ENCODE measurements at places on chromosomes 4 and X.
A peak's percentile ranks its signal among the peaks of the same experiment; 100 is the strongest.

DNA sequence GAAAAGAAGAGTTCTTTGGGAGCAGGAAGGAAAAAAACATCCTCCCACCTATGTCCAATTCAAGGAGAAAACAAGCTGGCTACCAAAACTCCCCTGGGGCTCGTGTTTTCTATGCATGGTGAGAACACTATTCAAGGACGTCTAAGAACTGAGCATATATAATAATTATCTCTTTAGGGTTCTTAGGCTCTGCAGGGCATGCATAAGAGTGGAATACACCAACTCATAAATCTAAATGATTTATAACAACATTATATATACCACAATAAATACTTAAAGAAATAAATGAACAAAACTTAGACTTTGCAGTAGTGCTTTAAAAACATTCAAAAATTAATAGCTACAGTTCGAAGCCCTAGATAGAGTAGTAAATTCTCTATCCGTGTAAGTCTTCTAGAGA, 19.5 kb upstream of the TMEM154 start:
- DNase-seq = no peak

DNA sequence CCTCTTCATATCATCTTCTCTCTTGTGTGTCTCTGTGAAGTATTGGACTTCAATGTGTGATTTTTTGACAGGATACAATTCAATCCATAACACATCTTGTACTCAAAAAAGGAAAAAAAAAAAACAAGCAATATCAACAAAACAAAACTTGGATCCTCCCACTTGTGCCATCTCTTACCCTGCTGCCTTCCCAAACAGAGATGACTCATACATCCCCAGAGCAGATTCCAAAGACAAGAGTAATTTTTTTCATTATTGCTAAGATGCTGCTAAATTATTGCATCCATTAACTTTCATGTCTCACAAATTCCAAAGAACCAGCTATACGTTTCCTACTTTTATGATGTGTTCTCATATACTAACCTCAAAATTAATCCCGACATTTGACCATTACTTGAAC, 479.2 kb downstream of the GBA3 start:
- DNase-seq = no peak

DNA sequence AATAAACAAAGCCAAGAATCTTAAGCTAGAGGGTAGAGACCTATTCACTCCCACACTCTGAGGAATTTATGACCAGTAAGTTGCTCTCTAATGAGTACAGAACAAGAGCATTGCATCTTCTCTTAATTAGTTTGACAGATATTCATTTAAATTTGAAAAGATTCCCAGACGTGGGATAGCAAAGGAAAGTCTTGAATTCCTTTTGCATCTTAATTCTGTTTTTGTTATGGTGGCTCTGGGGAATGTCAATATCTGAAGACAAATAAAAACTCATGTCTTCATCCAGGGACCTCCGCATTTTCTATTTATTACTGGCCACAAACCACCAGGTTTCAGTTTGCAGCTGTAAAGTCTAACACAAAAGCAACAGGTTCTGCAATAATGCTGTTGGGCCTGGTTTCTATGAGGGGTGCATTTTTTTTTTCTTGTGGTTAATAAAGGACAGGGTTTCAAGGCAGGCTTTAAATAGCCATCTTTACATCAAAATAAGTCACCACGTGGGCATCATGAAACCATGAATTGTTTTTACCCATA, 172.3 kb downstream of the SHROOM3 start:
- DNase-seq = no peak

GRCh38 chrX:96372313-96373046, 312.2 kb upstream of the DIAPH2 start:
- peak; percentile 10 for DNase-seq

DNA sequence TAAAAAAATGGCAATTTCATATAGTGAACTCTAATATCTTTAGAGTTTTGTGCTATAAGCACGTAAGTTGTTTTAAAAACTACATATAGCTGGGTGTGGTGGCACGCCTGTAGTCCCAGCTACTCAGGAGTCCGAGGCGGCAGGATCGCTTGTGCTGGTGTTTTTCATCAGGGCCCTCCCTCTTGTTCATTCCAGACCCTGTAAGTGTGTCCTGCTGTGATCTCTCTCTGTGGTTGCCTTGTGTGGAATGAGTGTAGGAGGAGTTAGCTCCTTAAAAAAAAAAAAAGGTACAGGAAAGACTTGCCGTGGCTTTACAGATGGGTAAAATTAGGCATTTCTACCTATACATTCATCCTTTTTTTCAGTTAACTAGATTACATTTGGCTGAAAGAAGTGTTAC, 35.4 kb downstream of the RBBP7 start:
- DNase-seq = no peak

GRCh38 chr4:165111906-165112367, 723 bp downstream of the TMEM192 start:
- DNase-seq = no peak

- no peak for DNase-seq
These were observed 2.3 kb downstream of the PGRMC2 start for GRCh38 chr4:128285085-128285997.

Measured in right kidney (tissue), 9 donors.